ENCODE measurements at places on chromosomes 7 and 10.

DNA sequence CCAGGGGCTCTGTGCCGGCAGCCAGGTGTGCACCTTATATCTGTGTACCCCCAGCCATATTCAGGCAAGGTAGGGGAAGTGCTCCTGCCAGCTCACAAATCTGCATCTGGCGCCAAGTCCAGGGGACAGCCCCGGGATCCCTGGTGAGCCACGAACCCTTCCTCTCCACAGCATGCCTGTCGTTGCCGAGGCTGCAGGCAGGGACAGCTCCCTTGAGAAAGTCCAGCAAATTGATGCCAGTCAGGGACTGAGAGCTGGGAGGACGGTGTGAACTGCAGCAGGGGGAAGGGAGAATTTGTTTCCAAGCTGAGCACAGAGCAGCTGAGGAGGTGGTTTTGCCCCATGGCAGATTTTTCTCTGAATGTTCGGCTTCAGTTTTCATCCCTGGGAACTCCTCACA is 919 bp downstream of the PLA2G12B start:
- no peak for DNase-seq

DNA sequence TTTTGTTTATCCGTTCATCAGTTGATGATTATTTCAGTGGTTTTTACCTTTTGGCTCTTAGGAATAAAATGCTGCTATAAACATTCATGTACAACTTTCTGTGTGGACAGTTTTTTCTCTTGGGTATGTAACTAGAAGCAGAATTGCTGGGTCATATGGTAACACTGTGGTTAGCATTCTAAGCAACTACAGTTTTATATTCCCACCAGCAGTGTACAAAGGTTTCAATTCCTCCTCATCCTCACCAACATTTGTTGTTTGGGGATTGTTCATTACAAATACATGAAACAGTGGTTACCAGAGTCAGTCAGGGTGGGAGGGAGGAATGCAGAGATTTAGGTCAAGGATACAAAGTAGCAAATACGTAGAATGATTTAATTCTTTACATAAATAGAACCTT is 97.0 kb downstream of the NPSR1 start:
- DNase-seq, result no peak

DNA sequence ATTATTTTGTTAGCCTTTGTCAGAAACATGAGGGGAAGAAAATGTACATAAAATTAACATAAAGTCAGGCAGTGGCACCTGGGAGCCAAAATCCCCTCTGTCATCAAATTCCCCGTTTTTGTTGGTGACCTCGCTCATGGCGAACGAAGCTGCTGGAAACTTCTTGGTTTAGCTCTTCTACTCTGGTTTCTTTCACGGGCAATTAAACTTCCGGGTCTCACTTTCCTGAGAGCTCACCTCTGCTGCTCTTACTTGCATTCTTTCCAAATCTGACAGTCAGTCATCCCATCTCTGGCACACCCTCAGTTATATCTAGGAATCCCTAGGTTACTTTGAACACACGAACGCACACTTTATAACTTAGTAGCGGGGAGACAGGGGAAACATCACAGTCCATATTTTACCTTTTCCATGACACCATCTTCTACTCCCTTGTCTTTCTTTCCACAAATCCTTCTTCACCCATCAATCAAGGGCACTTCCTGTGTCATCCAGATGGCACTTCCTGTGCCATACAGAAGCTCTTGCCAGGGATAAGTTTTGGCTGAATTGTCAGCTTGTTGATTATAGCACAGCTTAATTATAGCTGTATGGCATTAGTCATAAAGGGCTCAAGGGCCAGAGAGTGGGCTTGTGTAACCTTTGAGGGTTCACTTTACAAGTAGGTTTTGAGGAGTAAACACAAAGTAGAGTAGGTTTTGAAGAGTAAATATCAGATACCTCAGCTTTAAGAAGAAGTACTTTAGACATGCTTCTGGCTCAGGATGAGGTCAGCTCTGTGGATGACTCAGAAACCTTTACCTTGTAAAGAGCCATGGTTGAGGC is 105.1 kb downstream of the GATA3 start:
- DNase-seq, result no peak

GRCh38 chr7:151243408-151244195 is 4.9 kb downstream of the SMARCD3 start:
- peak; percentile 32 for DNase-seq

- no peak for DNase-seq
Observed at GRCh38 chr7:120303105-120303504, 30.1 kb downstream of the KCND2 start.

- no peak for DNase-seq
Observed at GRCh38 chr10:74988832-74989561, 122.5 kb upstream of the SAMD8 start.

DNA sequence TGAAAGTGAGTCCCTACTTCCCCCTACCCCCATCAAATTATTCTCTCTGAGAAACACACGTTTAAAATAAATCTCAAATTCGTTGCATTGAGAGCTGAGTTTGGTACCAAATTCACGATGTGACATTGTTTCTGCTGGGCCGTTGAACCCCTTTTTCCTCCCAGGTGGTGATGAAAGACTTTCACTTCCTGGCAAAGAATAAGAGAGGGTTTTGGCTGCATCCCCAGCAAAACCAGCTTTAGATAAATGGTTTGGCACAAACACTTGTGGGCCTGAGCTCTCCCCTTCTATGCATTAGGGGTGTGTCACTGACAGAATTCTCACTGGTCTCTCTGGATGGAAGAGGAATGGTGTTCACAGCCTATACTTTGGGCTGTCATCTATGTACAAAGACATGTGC is 8.8 kb upstream of the DNTT start:
- no peak for DNase-seq

- DNase-seq, result no peak
Observed at GRCh38 chr7:77252506-77252905, 52.9 kb upstream of the FGL2 start.

DNA sequence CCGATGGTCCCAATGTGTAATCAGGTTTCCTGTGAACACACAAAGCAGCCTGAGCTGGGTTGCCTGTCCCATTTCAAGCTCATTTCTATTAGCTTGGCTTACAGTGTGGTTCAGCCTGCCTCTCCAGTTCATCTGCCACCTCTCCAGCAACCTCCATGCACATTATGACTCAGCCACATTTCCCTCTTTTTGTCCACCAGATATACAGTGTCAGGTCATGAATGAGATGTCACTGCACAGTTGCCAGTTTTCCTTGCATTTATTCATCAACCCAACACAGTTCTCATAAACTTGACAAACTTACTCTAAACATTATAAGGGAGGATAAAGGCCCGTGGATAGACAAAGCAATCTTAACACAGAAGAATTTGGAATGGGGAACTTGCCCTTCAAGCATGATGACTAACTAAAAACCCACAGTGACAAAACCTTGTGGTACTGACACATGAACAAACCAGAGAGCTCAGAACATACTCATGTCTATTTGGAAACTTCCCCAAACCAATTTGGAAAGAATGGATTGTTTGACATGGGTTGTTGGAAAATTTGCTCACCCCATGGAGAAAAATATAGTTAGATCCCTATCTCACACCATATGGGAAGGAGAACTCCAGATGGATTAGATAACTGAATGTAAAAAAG is 2.5 kb upstream of the CFAP58 start:
- no peak for DNase-seq

- DNase-seq, result no peak
Observed at GRCh38 chr7:103809229-103809994, 180.0 kb downstream of the RELN start.

DNA sequence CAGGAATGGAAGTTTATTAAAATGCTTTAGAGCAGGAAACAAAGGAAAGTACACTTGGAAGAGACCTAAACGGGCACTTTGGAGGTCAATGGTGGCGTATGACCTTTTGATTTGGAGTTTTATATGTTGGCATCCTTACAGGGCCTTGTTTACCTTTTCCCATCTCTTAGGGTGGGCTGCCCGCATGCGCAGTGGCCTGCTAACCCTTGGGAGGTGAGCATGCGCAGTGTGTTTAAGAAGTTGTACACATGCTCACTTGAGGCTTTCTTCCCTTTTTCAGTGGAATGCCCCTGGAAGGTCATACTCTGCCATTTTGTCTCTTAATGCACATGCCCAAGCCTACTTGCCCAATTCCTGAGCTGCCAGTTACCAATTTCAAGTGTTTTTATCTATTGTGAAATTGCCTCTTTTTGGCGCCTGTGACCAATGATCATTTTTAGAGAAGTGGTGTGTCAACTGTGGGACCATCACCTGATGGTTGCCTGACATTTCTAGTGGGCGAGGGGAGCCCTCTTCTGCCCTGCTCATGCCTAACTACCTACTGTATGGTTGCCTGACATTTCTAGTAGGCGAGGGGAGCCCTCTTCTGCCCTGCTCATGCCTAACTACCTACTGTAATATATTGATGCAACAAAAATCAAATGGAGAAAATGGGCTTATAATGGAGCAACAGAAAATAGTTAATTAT is 138.0 kb downstream of the PPP1R9A start:
- peak; percentile 43 for DNase-seq

DNA sequence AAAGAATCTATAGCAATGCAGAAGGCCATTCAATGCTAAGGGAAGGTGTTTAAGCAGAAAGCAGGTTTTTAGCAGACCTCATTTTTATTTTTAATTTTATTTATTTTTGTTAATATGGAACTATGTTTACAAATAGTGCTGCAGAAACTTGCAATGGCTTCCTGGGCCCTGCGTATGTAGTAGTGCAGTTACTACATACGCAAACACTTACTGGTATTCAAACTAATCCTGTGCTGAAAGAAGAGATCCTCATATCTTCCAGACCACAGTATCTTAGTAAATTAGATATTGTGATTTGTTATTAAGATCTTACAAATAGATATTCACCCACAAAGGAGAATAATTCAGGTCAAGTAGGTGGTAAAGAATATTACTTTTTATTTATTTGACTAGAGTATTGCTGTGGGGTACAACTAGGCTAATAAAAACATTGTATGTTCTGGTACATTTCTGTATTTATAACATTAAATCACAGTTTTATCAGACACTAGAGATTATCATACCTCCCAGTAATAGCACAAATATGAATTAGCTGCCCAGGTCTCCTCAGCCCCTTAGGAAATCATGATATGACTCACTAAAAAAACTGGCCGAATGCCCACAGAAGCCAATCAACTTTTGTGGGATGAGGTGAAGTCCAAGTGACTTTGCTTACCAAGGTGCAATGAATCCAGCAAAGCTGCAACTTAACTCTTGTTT is 57.6 kb downstream of the RNLS start:
- peak; percentile 66 for DNase-seq

- DNase-seq, result no peak
Observed at GRCh38 chr7:77800158-77800557, 1.6 kb downstream of the PHTF2 start.

DNA sequence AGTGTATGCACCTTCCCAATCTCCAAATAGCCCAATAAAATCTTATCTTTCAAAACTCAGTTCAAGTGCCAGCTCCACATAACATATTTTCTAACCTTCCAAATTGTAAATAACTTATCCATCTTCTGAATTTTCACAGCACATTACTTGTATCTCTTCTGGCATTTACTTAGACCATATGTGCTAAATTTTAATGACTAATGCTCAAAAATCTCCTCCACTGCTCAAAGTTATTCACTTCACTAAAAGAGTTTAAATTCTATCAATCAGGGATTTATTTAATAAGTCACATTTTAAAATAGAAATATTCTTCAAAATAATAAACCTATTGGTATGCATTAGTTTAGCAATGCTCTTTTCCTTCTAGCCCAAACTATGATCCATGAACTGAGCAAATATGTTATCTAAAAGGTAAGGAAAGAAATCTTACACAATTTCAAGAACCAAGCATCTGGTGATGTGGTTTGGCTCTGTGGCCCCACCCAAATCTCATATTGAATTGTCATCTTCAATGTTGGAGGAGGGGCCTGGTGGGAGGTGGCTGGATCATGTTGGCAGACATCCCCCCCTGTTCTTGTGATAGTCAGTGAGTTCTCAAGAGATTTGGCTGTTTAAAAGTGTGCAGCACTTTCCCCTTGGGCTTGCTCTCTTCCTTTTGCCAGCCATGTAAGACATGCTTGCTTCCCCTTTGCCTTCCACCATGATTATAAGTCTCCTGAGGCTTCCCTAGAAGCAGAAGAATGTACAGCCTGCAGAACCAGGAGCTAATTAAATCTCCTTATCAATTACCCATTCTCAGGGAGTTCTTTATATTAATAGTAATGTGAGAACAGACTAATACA is 28.1 kb upstream of the GPR22 start:
- no peak for DNase-seq

DNA sequence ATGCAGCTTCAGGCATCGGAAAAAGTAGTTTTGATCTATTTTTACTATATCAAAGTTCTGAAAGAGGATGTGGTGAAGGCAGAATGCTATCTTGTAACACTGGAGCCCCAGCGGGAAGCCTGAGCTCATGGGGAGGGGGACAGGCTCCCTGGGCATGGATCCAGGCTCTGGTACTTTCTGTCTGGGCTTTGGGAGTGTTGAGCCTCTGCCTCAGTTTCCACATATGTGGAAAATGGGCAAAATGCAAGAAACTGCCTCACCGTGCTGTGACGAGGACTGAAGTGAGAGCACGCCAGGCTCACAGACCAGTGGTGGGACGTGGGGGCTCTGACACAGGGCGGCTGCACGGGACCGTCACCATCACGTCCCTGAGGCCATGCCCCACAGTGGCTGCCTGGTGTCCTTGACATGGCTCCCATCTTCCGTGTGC is 182.9 kb upstream of the SHH start:
- no peak for DNase-seq

DNA sequence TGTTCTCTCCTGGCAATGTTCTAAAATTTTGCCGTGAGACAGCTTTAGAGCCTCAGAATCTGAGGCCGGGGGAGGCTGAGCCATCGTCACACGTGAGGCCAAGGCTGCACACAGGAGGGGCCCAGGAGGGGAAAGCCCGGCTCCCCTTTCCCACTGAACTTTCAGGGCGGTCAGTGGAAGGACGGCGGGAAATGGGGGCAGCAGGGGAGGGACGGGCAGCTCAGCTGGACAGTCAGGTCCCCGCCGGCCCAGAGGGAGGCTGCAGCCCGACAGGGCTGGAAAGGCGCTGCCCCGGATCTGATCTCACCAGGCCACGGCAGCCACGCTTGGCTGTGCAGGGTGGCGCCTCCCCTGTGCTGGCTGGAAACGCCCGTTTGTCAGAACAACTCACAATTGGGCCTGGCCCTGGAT is 43.3 kb upstream of the ADGRA1 start:
- no peak for DNase-seq
